ENCODE measurements at places on chromosomes 13 and 19. TPM values are rescaled to one million over a fixed set of nuclear protein-coding genes. Genes with fewer than 3 reads are reported as not detected.

The OR4F17 gene
- not detected for total RNA-seq

The ZNF763 gene
- 3.7 TPM for total RNA-seq

The C19orf67 gene
- total RNA-seq: not detected

The RFXAP gene
- 1.7 TPM for total RNA-seq

The PINLYP gene
- total RNA-seq: 0.46 TPM

The SAMD1 gene
- total RNA-seq: 51.1 TPM

The CYP2S1 gene
- 0.56 TPM for total RNA-seq

The CLEC11A gene
- total RNA-seq: 3.0 TPM

The GIPC3 gene
- 2.2 TPM for total RNA-seq

The KLHL26 gene
- total RNA-seq: 4.5 TPM

The SYCN gene
- not detected for total RNA-seq

The GPC5 gene
- 1.4 TPM for total RNA-seq

The IGFL1 gene
- not detected for total RNA-seq

The KCNN1 gene
- not detected for total RNA-seq

The GRK1 gene
- 0.13 TPM for total RNA-seq

The FGF14 gene
- 2.6 TPM for total RNA-seq

The WDR87 gene
- not detected for total RNA-seq
